ENCODE measurements at places on chromosomes 3 and 15.

DNA sequence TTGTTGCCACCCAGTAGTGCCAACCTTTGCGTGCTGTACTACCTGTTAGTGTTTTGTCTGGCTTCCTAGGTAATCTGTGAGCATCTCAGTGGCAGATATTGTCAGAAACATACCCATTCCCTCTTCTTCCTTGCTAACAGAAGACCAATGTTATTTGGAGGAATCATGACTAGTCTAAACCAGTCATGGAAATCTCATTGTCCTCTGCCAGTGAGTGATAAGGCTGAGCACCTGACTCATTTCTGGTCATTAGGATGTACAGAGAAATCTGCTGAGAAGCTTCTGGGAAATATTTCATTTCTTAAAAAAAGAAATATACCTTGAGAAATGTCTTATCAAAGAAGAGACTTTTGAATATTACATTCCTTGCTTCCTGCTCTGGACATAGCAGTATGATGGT, 70.1 kb upstream of the CDV3 start:
- no peak for DNase-seq

DNA sequence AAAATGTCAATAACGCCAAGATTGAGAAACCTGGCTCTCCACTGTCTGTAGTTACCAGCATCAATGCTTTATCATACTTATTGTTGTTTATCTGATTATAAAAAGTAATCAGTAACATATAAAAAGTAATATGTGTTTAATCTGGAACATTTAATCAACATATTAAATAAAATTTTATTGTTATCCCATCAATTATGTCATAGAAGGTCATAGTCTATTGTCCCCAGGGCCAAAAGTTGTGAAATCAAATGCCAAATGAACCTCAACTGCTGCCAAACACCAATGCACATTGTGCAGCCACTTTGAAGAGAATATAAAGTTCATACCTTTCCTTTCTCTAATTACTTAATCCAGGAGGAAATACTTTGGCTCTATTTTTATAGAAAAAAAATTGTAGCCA, 106.6 kb downstream of the EOMES start:
- no peak for DNase-seq

DNA sequence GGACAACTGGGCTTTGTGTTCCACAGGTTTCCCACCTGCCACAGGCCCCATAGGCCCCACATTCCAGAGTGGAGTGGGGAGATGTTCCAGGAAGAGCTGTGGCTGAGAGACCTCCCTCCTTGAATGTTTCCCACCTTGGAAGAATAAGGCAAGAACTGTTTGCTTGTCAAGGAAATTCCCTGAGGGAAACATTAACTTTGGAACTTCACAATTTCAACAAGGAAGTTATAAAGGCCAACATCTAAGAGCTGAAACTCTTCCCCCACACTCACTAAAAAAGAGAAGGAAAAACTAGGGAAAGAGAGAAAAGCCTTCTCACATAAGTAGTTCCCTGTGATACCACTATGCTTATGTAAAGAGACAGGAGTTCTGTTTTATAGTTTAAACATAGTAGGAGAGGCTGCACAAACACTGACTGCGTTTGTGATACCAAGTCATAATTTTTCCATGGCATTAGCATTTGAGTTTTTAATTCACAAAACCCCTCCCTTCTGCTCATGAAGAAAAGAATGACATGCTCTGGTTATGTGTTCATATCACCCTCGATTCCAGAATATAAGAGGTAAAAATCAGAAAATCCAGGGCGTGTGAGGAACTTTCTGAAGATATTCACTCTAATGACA, 39.8 kb upstream of the SPRED1 start:
- no peak for DNase-seq

- no peak for DNase-seq
Observed at GRCh38 chr3:127405010-127405598, 117.3 kb upstream of the PRR20G start.

GRCh38 chr3:79517766-79518413, 249.9 kb downstream of the ROBO1 start:
- DNase-seq: no peak

GRCh38 chr3:132569153-132569552, 27.9 kb upstream of the ACKR4 start:
- no peak for DNase-seq

GRCh38 chr3:89114841-89115223, 7.4 kb downstream of the EPHA3 start:
- no peak for DNase-seq

- no peak for DNase-seq
Observed at GRCh38 chr15:36832774-36833463, 253.5 kb downstream of the CDIN1 start.

GRCh38 chr3:152915695-152916094, 80.8 kb downstream of the P2RY1 start:
- DNase-seq: no peak

GRCh38 chr15:77292969-77293558, 126.8 kb downstream of the PEAK1 start:
- no peak for DNase-seq

- no peak for DNase-seq
Observed at GRCh38 chr15:35166730-35167359, 81.8 kb upstream of the NANOGP8 start.

DNA sequence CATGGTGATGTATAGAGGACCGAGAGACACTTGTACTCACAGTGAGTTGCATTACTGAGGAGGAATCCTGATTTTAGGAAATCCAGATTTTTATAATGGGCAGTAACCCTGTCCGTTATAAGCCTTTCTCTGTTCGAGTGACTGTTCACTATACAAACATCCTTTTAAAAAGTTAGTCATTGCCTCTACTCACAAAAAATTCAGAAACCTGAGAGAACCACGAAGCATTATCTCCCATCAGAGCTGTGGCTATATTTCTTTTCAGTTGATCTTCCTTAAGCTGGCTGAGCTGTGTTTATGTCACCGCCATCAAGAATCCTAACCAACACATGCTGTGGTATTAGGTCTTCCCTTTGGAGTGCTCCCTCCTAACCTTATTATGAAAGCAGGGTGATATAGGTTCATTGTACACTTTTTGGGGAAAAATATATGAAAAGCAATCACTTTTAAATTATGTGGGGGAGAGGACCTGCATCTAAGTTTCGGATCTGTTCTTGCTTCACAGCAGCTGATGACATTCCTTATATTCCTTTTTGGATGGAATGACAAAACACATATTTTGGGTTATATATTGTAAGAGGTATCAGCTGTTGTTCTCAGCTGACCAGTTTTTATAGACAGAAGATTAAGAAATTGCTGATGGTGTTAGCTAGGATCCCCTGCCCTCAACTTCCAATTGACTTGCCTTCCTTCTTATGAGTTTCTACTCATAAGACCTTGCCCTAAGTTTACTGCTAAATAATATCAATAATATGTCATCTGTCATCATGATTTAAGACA, 465.9 kb upstream of the RASGRP1 start:
- DNase-seq: no peak

DNA sequence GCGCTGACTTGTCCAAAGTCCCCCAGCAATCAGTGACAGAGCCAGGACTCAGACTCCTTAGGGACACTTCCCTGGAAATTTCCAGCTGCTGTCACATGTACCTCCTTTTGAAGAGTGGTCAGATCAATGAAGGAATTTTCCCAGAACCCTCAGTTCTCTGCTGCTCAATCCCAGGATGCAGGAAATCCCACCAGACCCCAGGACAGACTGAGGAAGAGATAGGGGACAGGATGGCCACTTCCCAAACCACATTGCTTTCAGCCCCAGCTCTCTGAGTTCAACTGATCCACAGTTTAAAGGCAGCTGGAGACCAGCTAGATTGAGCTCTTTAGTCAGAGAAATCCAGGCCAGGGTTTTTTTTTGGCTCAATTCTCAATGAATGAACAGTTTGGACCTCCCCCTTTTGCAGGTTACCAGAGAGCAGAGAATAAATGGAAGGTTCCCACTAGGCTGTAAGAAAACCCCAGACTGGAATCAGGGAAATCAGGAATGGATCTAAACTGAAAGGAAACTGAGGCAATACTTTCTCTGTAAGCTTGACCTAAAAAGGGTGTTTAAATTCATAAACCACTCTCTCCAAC, 1.5 kb downstream of the CYP1A1 start:
- no peak for DNase-seq

DNA sequence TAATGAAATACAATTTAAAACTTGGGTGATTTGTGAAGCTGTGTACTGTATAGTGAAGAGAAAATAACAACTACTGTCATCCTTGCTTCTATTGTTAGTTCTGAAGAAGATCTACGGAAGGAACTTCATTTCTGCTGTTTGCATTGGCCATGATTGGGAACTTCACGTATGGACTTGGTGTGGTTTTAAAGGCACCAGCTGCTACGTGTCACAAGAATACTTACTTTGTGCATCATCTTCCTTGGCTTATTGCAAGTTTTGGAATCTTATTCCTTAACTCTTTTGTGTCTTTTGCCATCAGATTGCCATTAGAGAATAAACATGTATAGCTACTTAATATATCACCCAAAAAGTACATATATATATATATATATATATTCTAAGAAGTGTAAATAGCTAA, 75.0 kb upstream of the VEPH1 start:
- DNase-seq: no peak

DNA sequence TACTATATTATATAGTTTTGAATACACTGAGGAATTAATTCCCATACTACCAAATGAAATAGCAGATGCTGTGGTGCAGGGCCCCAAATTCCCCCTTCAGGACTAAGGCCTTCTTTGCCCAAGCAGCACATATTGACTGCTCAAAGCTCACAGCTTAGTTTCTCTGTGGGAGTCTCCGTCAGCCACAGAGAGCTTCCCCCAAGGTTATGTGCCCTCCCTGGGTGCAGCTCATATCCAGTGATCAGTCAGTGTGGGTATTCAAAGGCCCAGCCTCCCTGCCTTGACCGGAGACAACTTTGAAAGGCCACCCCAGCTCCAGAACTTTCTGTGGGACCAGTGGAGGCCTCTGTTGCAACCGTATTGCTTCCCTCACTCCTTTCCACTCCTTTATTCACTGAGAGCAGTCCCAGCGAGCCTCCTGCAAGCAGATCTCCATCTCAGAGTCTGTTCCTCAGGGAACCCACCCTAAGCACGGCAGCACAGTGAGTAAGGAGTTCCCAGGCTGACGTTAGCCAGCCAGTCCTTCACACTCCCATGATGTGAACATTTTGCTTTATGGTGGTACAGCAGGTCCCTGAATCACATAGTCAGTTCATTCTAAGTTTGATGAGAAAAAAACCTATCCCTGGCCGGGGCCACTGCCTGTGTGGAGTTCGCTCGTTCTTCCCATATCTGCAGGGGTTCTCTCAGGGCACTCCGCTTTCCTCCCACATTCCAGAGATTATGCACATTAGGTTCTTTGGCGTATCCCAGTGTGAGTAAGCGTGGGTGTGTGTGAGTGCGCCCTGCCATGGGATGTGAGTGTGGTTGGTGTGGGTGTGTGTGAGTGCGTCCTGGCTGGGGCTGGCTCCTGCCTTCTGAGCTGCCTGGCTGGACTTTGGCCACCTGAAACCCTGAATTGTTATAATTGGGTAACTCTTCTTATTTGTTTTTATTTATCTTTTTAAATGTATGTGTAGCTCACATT, 64.4 kb upstream of the PPARG start:
- DNase-seq: no peak

DNA sequence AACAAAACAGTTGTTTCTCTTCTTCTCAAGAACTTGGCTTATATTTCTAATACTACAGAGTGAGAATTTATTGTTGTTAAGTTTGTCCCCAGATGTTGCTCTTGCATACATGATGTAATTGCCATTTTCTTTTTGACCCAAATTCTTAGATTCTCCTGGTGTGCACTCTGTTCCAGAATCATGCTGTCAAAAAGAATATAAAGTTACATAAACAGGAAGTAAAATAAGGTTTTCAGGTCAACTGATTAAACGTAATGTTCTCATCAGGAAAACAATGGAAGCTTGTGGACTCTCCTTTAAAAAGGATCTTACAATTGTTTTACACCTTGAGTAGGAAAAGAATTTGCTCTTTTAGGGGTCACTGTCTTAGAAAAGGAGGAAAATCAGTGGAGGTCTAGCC, 121.8 kb downstream of the ADAM10 start:
- no peak for DNase-seq

GRCh38 chr3:46284981-46285683, 42.9 kb downstream of the CCR3 start:
- no peak for DNase-seq

- no peak for DNase-seq
Observed at GRCh38 chr3:14565868-14566588, 25.9 kb upstream of the GRIP2 start.

- DNase-seq: no peak
Observed at GRCh38 chr3:46948830-46949671, 27.5 kb downstream of the CCDC12 start.

DNA sequence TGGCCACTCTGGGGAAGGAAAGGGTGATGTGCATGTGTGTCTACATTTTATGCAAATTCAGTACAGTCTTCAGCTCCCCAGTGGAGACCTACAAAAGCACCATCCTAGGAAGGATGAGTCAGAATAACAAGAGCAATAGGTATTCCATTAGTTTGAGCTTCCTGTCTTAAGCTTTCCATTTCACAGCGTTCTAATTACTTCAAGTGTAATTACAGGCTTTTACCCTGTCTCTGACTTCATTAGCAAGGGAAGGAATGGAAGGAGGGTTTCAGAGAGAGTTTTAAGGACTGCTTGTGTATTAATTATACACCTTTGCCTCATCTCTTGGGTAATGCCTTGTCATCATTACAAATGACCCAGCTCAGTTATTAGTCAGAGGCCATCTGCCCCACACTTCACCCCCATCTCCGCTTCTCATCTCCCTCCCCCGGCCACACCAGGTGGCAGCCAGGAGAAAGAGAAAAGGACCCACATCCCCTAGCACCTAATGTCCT, 202.8 kb upstream of the MRPL3 start:
- DNase-seq: no peak

DNA sequence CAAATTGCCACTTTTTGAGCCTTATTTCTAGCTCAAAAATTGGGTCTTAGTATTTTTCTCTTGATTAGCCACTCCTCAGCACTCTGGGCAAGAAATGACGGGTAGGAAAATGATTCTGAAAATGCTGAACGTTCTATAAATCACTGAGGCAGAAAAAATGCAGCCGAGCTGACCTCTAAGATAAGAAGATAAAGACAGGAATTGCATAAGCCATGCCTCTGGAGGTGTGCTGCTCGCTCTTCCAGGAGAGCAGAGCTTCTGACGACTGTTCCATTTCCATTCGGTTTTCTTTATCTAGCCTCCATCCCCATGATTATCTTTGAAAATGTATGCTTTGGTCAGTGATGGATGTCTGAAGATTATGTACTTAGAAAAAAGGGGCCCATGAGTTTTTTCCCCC, 558.8 kb upstream of the ADAMTS9 start:
- DNase-seq: no peak

- DNase-seq: no peak
Observed at GRCh38 chr3:72848703-72849081, 447 bp upstream of the SHQ1 start.

DNA sequence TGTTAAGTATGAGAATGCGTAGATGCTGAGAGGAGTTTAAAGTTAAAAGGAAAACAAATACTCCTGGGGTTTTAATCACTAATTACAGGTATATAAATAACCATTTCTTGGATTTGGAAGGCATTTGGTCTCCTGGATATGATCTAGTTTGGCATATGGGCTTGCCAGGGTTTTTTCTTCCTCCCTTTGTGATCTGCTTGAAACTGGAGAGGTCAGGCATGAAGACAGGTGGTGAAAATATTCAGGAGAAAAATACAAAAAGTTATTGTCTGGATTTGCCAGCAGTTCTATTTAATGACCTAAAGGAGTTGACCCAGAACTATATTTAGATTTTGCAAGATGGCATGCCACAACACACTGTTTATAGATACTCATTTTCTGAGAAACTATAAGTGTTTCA, 136.3 kb downstream of the DIPK2A start:
- DNase-seq: no peak

- DNase-seq: no peak
Observed at GRCh38 chr3:69484507-69485393, 98.9 kb upstream of the FRMD4B start.

Measured in activated CD8-positive, alpha-beta memory T cell treated with anti-CD3 and anti-CD28 coated beads, Interleukin-2, amount 50 U/mL, for 48 hours (primary cell).